ENCODE measurements at places on chromosomes 1 and 21. TPM values are rescaled to one million over a fixed set of nuclear protein-coding genes. Genes with fewer than 3 reads are reported as not detected.

- H3K27ac ChIP-seq: no peak overlapping the region
- H3K4me1 ChIP-seq: no peaks in the 10 kb centered on the region
- DNase-seq: peak; percentile 1
- H3K36me3 ChIP-seq: no peaks in the 10 kb centered on the region
These were observed 36.9 kb upstream of the IFI16 start for GRCh38 chr1:158972841-158973240.

- no peaks in the 10 kb centered on the region for H3K36me3 ChIP-seq
- H3K4me3 ChIP-seq: no peak overlapping the region
- DNase-seq: no peak
- H3K27ac ChIP-seq: no peak overlapping the region
- H3K4me1 ChIP-seq: no peaks in the 10 kb centered on the region
These were observed 21.3 kb downstream of the VN1R5 start for GRCh38 chr1:247277191-247277590.

- H3K27ac ChIP-seq: no peak overlapping the region
- H3K27me3 ChIP-seq: no peaks in the 10 kb centered on the region
- H3K36me3 ChIP-seq: no peaks in the 10 kb centered on the region
These were observed 9.8 kb upstream of the SSX2IP start for GRCh38 chr1:84700070-84700469.

DNA sequence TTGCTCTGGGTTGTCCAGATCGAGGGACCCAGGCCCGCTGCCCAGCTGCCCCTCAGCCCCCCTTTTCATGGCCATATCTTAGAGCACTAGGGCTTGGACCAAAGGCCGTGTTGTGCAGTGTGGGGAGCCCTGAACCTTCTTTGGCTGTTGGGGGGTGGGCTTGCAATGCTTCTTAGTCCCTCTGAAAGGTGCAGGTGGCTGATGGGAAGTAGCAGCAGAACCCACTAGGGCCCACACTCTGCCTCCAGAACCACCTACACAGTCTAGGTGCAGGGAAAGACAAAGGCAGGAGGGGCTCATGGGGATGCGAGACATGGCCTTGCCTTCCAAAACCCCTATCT is 2.3 kb upstream of the HPCA start:
- no peak overlapping the region for H3K4me3 ChIP-seq
- no peak for DNase-seq
- H3K27me3 ChIP-seq: peaks cover 57% of the 10 kb centered on the region

GRCh38 chr1:227887697-227888403 is 59.9 kb downstream of the WNT9A start:
- no peak overlapping the region for H3K4me3 ChIP-seq
- H3K36me3 ChIP-seq: no peaks in the 10 kb centered on the region
- no peaks in the 10 kb centered on the region for H3K4me1 ChIP-seq
- no peak for DNase-seq

- peak; percentile 97 for DNase-seq
- H3K27ac ChIP-seq: peak overlapping the region; percentile 70
- H3K4me3 ChIP-seq: no peak overlapping the region
- no peaks in the 10 kb centered on the region for H3K27me3 ChIP-seq
- peaks cover 18% of the 10 kb centered on the region for H3K4me1 ChIP-seq
These were observed 54.4 kb downstream of the NAV1 start for GRCh38 chr1:201593200-201593921.

TNFRSF8 gene
- under 0.01 TPM for total RNA-seq
